GM23248 (cell line): ENCODE measurements at places on chromosomes 12 and 14. TPM values are rescaled to one million over a fixed set of nuclear protein-coding genes. Genes with fewer than 3 reads are reported as not detected.

- no peak for DNase-seq
Observed at GRCh38 chr12:124160097-124160756, 134.7 kb upstream of the RFLNA start.

DNA sequence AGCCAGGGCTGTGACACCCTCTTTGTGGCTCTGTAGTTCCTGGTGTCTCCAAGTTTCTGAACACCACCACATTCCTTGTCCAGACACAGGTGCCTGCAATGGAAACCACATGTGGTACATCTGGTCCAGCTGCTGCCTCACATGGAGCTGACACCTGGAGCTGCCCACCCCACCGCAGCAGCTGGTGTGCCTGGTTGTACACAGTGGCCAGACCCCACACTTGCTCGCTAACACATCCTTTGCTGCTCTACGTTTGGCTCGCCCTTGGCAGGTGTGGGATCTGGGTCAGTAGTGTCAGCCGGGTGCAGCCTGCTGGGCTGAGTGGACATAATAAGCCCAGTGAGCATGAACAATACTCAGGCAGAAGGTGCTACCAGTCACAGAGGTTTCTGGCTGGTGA, 198.9 kb downstream of the ADGRD1 start:
- no peak for DNase-seq

- peak; percentile 64 for DNase-seq
Observed at GRCh38 chr14:68675233-68675577, 117.7 kb downstream of the ZFP36L1 start.

- DNase-seq: no peak
Observed at GRCh38 chr12:2593045-2593444, 201.7 kb upstream of the FKBP4 start.

DNA sequence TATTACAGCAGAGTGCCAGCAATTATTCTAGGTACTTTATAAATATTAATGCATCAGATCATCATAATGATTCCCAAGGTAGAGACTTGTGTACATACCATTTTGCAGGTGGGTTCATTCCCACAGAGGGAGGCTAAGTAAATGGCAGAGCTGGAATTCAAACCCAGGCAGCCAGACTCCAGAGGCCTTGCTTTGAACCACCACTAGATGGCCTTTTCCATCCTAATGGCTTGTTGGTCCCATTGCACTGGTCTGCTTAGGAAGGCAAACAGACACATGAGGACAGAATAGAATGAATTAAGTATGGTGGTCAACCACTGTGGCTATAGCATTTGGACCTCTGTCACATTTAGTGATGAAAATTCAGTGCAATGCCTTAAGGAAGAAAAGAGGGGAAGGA, 158.7 kb downstream of the METTL25 start:
- DNase-seq: peak; percentile 38

- DNase-seq: peak; percentile 13
Observed at GRCh38 chr14:59090572-59090971, 97.9 kb upstream of the DAAM1 start.

- no peak for DNase-seq
Observed at GRCh38 chr12:48413388-48413787, 59.0 kb upstream of the ANP32D start.

DNA sequence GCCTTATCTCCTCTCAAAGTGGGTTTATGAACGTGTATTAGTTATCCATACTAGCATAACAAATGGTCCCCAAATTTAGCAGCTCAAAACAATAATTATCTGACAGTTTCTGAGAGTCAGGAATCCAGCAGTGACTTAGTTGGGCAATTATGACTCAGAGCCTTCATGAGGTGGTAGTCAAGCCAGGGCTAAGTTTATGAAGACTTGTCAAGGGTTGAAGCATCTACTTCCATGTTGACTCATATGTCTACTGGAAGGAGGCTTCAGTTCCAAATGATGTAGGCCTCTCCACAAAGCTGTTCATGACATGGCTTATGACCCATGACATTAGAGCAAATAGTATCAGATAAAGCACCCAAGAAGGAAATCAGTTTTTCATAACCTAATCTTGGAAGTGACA, 73.2 kb downstream of the IPO8 start:
- DNase-seq: peak; percentile 82

DNA sequence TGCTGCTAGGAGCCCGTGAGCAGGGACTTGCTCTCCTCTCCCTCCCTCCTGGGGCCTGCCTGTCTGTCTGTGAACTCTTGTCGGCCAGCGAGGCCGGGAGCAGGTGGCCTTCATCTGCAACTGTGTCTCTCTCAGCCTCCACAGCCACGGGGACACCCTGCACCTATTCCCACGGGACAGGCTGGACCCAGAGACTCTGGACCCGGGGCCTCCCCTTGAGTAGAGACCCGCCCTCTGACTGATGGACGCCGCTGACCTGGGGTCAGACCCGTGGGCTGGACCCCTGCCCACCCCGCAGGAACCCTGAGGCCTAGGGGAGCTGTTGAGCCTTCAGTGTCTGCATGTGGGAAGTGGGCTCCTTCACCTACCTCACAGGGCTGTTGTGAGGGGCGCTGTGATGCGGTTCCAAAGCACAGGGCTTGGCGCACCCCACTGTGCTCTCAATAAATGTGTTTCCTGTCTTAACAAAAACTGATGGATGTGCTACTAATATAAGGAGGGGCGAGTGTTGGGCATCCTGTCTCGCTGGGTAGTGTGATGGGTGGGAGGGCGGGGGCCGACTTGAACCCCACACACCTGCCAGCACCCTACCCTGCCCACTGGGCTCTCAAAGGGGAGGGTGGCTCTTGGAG, 34.8 kb downstream of the MEG3 start:
- no peak for DNase-seq

- peak; percentile 96 for DNase-seq
Observed at GRCh38 chr12:69555461-69555860, 29.8 kb upstream of the CCT2 start.

- no peak for DNase-seq
Observed at GRCh38 chr12:109598428-109598854, 24.8 kb downstream of the MVK start.

The PLBD1 gene
- 0.13 and 0.29 TPM in 2 replicates for polyA plus RNA-seq

The RDH12 gene
- polyA plus RNA-seq: not detected in 2 replicates

The KRT71 gene
- polyA plus RNA-seq: not detected in 2 replicates

The C1R gene
- polyA plus RNA-seq: 75.0 and 78.9 TPM in 2 replicates

The ASPG gene
- not detected in 2 replicates for polyA plus RNA-seq
